ENCODE measurements at places on chromosomes 3 and 15. TPM values are rescaled to one million over a fixed set of nuclear protein-coding genes. Genes with fewer than 3 reads are reported as not detected.

The SERPINI2 gene
- total RNA-seq = not detected

The NRG4 gene
- 2.0 TPM for total RNA-seq

The LMCD1 gene
- 116 TPM for total RNA-seq

The SERPINI1 gene
- total RNA-seq = 2.7 TPM

The SLMAP gene
- total RNA-seq = 85.0 TPM

The CNTN4 gene
- 1.2 TPM for total RNA-seq

The GCNT3 gene
- total RNA-seq = not detected

The PRR23B gene
- not detected for total RNA-seq

The RHCG gene
- not detected for total RNA-seq

The RAD51 gene
- total RNA-seq = 0.60 TPM

The LRRC31 gene
- total RNA-seq = 0.42 TPM

The CLSTN2 gene
- 1.1 TPM for total RNA-seq

The SSUH2 gene
- total RNA-seq = 0.33 TPM

The STRC gene
- total RNA-seq = 0.41 TPM

The ATP10A gene
- total RNA-seq = 0.56 TPM

The GOLGA8H gene
- not detected for total RNA-seq

The DNAJC19 gene
- 41.4 TPM for total RNA-seq

The ZNF280D gene
- total RNA-seq = 22.8 TPM

The SMARCC1 gene
- total RNA-seq = 32.1 TPM

The RTP4 gene
- total RNA-seq = 0.16 TPM

The EIF4E3 gene
- total RNA-seq = 48.9 TPM

The ACKR4 gene
- total RNA-seq = not detected

The CLEC3B gene
- 23.2 TPM for total RNA-seq

The TMPRSS7 gene
- total RNA-seq = not detected

The EAF2 gene
- total RNA-seq = 3.3 TPM

The CCR3 gene
- not detected for total RNA-seq

The TMEM158 gene
- total RNA-seq = 1.6 TPM

The NEIL1 gene
- 4.3 TPM for total RNA-seq

The MST1R gene
- 0.40 TPM for total RNA-seq

The PARP15 gene
- total RNA-seq = not detected
